ENCODE measurements at places on chromosomes 3 and 15.

DNA sequence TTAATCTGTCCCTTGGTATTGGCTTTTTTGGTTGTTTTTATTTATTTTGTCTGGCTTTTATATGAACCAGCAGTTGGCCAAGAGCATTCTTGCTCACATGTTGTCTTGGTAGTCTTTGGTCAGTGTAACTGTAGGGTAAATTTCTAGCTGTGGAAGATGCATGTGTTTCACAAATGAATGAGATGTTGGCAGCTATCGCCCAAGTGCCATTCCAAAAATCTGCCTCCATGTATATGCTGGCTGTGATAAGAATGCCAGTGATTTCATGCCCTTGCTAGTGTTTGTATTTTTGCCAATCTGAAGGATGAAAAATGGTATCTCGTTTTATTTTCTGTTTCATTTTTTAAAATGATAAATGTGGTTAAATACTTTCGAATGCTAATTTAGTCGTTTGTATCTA lies 50.1 kb downstream of the TLNRD1 start:
- DNase-seq = no peak

DNA sequence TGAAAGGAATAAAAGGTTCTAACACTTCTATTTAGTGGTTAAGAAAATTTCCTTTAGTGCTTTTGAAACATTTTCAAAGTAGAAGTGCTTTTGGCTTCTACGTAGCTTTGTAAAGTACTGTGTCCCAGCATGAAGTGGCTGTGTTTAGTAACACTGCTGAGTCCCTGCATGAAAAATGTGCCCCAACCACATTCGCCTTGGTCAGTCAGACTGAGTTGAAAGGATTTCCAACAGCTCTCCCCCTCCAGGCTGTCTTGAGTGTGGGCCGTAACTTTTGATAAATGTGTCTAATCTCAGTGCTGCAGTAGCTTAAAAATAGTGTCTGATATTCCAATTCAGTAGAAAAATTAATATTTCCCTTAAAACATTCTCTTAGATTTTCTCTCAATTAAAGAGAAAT lies 115.0 kb downstream of the NR1D2 start:
- no peak for DNase-seq

- DNase-seq = no peak
Measured at GRCh38 chr3:46656778-46657556, 36.5 kb downstream of the ALS2CL start.

GRCh38 chr15:89656116-89656815 lies 999 bp upstream of the KIF7 start:
- DNase-seq = no peak

DNA sequence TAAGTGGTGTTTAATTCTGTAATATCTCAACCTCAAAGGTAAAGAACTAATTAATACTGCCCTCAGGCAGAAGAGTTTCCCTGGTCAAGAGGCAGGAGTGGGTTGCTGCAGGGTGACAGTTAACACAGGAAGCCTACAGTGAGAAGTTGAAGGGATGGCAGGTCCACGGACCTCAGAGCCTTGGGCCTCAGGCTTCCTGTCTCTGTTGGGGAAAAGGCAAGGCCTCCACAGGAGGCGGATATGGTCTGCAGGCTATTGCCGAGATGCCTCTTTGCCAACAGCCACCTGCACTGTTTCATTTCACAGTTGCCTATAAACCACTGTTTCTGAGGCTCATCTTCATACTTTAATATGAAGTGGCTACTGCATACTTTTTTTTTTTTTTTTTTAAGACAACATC lies 33.3 kb upstream of the RPN1 start:
- no peak for DNase-seq

- no peak for DNase-seq
Measured at GRCh38 chr15:37096558-37097143, 3.7 kb downstream of the MEIS2 start.

DNA sequence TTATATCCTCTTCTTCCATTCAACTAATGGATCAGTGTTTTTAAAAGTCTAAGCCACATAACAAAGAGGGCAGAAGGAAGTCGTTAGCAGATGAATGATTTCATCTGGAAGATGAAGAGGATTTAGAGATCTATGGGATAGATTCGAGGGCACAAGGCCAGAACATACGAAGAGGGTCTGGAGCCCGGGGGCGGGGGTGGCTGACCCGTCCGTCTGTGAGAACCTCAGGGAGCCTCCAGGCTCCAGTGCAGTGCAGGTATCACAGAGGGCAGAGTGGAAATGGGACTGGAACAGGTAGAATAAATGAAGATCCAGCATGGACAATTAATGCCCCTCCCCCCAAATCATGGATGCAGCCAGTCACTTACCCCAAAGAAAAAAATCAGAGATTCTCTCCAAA lies 1.5 kb upstream of the GOLGA8B start:
- no peak for DNase-seq

- DNase-seq = no peak
Measured at GRCh38 chr15:50261981-50262380, 3.5 kb downstream of the HDC start.

DNA sequence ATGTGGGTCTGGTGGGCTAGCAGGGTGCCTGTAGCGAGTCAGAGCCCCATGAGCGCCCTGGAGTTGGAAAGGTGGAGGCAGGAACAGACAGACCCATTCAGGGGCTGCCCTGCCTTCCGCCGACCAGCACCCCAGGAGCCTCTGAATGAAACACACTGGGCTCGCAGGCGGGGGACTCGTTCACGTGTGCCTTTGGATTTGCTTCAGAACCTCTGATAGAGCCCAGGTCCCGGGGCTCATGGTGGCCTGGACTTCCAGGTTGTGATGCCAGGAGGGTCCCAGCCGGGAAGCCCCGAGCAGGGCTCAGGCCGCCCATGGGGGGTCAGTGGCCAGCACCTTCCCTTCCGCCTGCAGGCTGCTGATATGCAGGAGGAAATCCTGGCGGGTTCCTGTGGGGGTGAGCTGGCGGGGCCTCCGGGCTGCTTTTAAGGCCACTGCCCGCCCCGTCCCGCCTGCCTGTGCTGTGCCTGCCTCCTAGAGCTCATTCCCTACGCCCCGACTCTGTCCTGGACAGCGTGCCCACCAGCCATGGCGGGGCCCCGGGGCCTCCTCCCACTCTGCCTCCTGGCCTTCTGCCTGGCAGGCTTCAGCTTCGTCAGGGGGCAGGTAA lies at the start of gene STAB1:
Gene STAB1, plus strand, starts transcription at position 453 of the 610 bp plus-strand sequence. Its CDS starts 76 bp downstream, at position 529.
- DNase-seq = no peak

DNA sequence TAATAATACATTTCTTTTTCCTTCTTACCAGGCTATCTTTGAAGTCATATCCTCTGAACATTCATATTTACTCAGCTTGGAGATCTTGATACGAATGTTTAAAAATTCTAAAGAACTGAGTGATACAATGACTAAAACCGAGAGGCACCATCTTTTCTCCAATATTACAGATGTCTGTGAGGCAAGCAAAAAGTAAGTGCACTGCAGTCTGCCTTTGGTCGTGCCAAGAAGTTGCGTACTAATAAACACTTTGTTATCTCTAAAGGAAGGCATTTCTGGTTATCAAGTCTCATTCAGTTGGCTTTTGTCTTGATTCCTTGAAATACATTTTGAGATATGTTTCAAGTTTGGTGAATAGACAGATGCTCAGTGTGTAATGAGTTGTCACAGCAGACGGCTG lies 31.6 kb downstream of the ARHGEF26 start:
- no peak for DNase-seq

DNA sequence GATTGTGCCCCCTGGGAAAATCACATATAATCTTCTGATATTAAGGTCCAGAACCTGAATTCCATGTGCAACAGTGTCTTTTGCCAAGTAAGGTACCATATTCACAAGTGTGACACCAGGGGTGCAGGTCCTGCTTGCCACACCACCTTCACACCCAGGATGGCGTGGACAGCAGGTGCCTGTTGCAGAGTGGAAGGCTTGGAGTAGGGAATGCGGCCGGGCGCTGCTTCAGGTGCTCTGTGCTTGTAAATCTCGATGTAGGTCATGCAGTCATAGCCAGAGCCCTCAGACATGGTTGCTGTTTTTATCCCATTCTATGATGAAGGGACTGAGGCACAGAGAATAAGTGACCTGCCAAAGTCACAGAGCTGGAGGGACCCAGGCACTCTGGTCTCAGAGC lies 34.5 kb upstream of the GABRG3 start:
- no peak for DNase-seq

Measured in NCI-H187 treated with DMSO at 0.1 percent for 48 hours (cell line).